ENCODE measurements at places on chromosomes 12 and 14. TPM values are rescaled to one million over a fixed set of nuclear protein-coding genes. Genes with fewer than 3 reads are reported as not detected.

DNA sequence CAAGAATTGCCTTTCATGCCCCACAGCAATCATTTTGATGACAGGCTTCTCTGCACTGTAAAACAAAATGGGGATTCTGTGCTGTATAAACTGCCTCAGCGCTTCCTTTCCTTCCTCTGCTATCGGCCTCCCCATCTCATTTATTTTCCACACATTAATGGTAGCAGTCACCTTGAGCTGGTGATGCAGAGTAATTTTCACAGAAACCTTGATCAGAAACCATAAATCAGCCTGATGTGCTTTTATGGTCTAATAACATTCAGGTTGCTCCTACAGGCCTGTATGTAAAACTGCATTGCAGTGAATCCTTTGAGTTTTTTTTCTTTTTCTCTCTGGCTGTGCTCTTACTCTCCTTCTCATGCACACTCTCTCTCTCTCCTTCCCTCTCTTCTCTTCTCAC, 578.4 kb upstream of the STXBP6 start:
- DNase-seq: no peak

DNA sequence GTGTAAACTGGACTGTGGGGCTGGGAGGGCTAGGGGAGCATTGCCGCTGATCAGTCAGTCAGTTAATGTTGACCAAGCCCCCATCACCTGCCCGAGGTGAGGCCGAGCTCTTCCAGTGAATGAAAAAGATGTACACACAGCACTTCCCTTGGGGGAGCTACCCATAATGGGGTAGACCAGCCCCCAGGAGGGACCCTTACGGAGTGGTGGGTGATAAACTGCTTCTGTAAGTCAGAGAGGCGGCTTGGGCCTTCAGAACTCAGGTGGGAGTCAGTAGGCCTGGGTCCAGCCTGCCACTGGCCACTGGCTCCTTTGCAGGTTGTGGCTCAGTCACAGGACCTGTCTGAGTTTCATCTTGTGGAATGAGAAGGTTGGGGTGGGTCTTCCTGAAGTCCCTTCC, 43.5 kb downstream of the TSPAN9 start:
- no peak for DNase-seq

SOAT2 gene
- total RNA-seq: under 0.01 TPM

DNA sequence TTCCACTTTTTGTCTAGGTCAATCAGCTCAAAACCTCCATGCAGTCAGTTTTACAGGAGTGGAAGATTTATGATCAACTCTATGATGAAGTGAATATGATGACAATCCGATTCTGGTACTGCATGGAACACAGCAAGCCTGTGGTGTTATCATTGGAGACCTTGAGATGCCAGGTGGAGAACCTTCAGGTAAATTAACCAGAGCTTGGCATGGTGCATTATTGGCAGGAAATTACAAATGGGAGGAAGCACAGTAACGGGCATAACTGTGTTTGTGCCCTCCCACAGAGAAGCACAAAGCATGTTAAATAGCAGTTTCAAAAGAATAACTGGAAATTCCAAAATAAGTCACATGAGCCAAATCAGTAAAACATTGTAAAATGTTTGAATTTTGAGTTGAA, 135.6 kb downstream of the ESR2 start:
- no peak for DNase-seq

DNA sequence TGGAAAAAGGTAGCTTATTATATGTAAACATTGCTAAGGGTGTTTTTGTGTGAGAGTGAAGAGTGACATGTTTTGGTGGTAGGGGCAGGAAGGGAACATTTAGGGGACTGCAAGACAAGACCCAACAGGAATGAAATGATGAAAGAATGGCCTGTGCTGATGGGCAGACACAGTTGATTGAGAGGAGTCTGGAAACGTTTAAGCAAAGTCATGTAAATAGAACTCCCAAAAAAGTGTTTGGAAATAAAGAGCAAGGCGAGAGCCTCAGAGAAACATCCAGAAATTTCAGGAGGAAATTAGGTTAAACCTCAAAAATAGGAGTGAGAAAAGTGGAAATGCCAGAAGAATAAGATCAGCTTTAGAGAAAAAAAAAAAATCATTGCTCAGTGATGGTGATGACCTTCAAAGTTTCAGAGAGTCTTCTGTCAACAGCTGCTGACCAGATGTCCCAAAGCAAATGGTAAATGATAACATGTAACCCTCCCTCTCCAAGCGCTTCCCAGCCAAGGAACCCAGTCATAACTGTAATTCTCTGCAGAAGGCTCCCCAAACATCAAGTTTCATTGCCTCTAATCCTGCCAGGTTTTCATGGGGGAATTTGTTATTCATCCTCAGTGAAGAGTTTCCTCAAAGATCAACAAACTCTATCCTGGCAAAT, 223.2 kb upstream of the FAR2 start:
- no peak for DNase-seq

NFATC4 gene
- 2.9 TPM for total RNA-seq

TAS2R7 gene
- 0.41 TPM for total RNA-seq

- DNase-seq: no peak
These were observed 8.1 kb downstream of the OR10G2 start for GRCh38 chr14:21626491-21627230.

- DNase-seq: no peak
These were observed 9.2 kb upstream of the RILPL2 start for GRCh38 chr12:123445388-123446332.

GRCh38 chr14:100291305-100292075, 14.8 kb downstream of the SLC25A29 start:
- no peak for DNase-seq

DNA sequence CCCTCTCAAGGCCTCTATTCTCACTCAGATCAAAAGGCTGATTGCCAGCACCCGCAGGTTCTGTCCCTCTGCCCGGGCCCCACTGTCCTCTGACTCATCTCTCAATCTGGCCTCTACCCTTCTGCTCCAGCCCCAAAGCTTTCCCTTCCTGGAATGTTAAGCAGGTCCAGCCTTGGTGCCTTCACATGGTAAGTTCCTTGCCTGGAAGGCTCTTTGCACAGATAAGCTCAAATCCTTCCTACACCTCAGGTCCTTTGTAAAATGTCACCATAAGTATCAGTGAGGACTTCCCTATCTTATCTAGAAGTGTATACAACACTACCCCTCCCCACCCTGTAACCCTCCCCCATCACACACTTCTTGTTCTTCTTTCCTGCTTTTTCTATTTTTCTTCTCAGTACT, 22.2 kb downstream of the LPCAT3 start:
- DNase-seq: no peak

SCN8A gene
- 46.1 TPM for total RNA-seq

DNA sequence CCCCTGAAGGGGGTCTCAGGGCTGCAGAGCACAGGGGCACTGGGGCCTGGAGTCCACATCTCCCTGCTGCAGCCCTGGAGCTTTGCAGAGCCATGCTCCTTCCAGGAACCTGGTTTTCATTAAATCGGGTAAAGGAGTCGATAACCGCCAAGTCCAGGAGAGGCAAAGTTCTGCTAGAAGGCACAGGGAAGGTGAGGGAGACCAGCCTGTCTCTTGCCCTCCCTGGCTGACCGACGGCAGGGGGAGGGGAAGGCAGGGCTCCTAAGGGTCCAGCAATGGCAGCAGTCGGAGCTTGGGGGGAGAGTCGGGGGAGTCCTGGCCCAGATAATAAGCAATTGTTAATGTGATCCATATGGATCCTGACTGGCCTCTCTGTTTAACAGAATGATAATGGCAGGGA, 3.0 kb downstream of the FIGNL2 start:
- DNase-seq: no peak

CRIP2 gene
- 88.0 TPM for total RNA-seq

- no peak for DNase-seq
These were observed 220.6 kb upstream of the HMGA2 start for GRCh38 chr12:65603438-65604351.

- DNase-seq: no peak
These were observed 2.7 kb upstream of the GALNT6 start for GRCh38 chr12:51393676-51394545.

DNA sequence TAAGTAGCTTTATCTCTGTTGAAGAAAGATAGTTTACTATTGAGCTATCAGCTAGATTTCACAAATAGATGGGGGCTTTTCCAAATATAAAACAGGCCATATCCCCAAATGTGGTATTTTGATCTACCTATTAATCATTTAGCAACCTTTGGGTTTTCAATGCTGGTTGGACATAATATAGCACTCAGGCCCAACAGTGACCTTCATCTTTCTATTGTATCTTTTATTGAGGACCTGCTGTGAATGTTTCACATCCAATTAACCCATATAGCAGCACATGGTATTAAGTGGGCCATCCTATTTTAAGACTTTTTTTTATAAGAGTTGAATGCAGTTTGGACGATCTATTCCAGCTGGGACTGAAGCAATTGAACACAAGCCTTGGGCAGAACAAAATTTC, 10.0 kb upstream of the NR1H4 start:
- DNase-seq: no peak

DNA sequence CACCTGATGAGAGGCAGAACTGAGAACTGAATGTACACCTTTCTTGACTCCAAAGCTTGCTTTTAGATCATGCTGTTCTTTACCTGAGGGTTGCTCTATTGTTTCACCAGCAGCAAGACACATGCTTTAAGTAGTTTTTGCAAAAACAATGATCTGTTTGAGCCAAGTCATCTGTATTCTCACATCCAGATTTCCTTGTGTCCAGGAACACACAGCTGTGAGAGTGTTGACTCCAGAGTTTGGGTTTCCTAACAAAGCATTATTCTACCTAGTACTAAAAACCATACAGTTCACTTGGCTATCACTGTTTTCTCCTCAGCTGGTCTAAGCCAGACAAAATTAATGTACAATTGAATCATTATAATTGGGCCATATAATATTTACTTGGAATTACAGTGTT, 120.4 kb downstream of the STAB2 start:
- no peak for DNase-seq

DNA sequence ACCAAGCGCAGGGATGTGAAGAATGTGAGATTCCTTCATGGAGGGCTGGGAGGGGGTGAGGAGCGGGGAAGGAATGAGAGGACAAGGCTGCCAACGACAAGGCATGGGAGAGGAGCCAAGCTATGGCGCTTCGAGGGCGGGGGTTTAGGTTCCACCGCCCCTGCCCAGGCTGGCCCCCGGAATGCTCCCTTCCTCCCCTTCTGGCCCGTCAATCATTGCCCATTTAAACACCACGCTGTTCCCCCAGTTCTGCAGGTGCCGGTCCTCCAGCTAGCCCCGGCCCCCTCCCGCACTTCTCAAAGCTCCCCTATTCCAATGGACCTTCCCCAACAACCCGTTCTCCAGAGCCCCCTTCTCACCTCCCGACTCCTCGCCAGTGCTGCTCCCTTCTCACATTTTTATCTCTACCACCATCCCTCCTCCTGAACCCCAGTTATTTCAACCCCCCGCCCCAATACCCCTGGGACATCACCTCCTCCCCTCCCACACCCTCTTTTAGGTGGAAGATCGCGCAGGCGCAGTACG, 428 bp downstream of the RNF41 start:
- DNase-seq: peak; percentile 71

DNA sequence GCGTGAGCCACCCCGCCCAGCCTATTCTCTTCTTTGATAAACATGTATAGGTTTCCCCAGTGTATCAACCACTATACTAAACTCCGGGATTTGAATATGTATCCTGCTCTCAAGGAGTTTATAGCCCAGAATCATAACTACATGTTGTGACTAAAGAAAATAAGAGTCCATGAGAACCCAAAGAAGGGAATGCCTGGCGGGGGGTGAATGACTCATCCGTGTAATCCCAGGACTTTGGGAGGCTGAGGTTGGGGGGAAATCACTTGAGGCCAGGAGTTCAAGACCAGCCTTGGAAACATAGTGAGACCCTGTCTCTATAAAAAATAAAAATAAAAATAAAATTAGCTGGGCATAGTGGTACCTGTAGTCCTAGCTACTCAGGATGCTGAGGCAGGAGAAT, 57.2 kb downstream of the SIX6 start:
- DNase-seq: no peak

GRIN2B gene
- 75.4 TPM for total RNA-seq

DNA sequence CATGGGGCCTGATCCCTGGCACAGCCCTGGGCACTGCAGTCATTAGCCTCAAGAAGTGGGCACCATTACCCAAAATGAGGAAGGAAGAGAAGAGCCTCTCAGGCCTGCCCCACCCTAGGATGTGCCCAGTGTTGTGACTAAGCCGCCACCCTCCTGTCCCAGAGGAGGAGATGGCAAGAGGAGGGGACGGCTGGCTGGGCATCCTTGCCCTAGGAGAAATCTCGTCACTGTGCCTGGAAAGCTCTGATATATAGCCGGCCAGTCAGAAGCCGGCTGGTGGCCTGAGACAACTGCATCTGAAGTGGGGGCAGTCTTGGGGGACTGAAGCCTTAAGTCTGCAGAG, 115.2 kb downstream of the LGMN start:
- no peak for DNase-seq

DNA sequence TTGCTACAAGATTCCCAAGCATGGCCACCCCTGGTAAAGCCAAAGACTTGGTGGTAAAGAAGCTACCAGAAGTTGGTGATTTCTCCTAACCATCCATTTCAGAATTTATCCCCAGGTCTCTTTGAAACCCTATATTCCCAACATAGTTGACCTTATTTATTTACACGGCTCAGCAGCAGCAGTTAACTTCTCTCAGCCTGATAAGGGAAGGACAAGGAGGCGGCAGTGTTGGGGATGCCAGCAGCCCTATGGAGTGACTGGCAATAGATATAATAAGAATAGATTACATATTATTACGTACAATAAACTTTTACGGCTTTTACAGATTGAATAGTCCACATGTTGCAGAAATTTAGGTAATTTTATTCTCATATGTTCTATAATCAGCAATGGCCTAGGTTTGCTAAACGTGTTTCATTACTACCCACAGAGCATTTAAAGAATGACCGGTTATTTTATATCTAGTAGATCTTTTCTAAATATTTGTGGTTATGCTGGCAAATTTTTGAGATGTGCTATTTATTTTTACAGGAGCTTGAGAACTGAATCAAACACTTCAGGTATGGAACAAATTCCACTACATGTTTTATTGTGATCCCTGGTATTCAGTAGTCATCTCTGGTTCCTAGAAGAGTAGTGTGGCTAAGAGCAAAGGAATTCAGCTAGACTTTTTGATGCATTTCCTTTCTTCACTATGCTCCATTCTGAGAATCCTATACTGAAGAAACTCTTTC, 19.8 kb upstream of the PALS1 start:
- no peak for DNase-seq

GRCh38 chr14:94267352-94267751, 25.7 kb downstream of the SERPINA10 start:
- no peak for DNase-seq

DNA sequence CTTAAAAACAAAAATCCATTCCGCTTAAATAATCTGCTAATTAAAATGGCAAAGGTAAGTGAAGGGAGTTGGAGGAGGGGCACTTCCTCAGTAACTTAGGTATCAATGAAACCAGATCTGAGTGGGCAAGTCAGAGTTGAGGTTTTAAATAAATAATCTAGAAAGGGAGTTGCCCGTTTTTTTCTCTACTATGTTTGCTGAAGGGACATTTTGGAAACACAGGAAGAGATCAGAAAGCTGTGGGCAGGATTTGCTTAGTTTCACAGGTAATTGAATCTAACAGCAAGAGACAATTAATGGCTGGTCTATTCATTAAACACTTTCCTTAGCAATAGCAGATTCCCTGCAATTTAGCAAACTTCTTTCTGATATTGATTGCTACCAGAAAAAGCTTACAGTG, 186.0 kb upstream of the ABCD2 start:
- DNase-seq: no peak
